ENCODE measurements at places on chromosomes 7 and 10.

- no peak for DNase-seq
Observed at GRCh38 chr7:34277016-34277802, 371.9 kb downstream of the BMPER start.

DNA sequence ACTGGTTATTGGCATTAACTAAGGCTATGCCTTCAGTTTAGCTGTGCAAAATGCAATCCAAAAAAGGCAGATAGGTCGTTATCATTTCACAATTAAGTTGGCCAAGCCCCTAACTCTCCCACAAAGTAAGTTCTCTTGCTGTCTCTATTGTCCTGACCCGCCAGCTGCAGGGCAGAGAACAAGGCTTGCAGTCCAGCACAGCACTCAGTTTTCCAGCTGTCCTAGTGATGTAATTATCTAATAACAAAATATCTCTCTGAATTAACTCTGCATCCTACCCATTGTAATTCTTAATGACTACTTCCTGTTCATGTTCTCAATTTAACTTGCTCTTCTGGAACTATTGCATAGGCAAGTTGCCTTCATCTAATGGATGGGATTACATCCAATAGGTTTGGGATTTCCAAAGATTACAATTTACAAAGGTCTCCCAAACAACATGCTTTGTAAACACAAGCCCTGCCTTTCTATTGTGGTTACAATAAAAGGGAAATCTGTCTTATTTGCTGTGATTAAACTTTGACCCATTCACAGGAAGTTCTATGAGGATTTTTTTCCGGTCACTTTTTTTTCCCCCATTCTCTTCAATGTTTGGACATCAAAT lies 55.2 kb downstream of the CDK6 start:
- no peak for DNase-seq

DNA sequence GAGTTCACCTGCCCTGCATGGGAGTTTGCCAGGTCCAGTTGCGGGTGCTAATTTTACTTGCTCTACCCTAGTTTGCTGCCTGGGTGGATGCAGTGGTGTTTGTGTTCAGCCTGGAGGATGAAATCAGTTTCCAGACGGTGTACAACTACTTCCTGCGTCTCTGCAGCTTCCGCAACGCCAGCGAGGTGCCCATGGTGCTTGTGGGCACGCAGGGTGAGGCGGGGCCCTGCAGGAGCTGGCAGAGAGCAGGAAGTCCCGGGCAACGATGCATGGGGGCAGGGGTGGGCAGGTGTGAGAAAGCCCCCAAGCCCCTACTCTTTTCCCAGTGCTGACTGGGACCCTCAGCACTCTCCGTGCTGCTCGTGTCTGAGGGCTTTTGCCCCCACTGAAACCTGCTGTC lies 31.3 kb downstream of the AGAP3 start:
- no peak for DNase-seq

- DNase-seq: no peak
Observed at GRCh38 chr7:128915841-128916642, 5.5 kb upstream of the KCP start.

DNA sequence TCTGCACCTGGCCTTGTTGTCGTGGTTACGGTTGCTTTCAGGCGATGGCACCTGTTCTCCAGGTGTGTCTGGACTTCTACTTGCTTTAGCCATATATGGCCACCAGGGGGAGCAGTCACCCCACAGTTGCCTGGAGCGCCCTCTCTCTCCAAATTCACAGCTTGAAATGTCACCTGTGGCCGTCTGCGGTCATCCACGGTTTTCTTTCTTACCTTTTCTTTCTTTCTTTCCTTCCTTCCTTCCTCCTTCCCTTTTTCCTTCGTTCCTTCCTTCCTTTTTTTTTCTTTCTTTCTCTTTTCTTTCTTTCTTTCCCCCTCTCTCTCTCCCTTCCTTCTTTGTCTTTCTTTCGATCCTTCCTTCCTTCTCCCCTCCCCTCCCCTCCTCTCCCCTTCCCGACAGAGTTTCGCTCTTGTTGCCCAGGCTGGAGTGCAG lies 150.5 kb upstream of the VKORC1L1 start:
- DNase-seq: peak; percentile 58

GRCh38 chr7:66377045-66377444 lies 171.9 kb downstream of the TPST1 start:
- no peak for DNase-seq

DNA sequence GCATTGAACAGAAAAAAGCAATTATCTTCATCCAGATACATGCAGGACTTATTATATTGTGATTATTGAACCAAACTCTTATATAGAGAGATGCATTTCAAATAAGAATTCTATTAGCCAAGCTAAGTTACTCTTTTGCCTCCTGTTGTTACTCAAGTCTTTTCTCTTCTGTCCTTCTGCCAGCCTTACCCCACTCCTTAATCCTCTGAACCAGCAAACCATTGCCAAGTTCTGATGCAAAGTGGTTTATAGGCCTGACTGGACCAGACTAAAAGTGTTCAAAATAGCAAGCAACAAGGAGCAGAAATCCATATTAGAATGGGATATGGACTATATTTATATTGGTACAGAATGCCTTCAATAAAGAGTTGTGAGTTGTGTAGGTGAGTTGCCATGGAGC lies 2.2 kb upstream of the SLC26A4 start:
- DNase-seq: no peak

Data from stimulated activated CD8-positive, alpha-beta memory T cell treated with anti-CD3 and anti-CD28 coated beads, Interleukin-12 subunit alpha, Interleukin-12 subunit beta, amount 100 ng/mL, for 1 hour (primary cell).